ENCODE measurements at places on chromosomes 12 and 14. TPM values are rescaled to one million over a fixed set of nuclear protein-coding genes. Genes with fewer than 3 reads are reported as not detected.

TRIM9 gene
- total RNA-seq: not detected

CMA1 gene
- total RNA-seq: not detected

ACOT6 gene
- total RNA-seq: 0.43 TPM

TRHDE gene
- not detected for total RNA-seq

TMPRSS12 gene
- not detected for total RNA-seq

KLRC2 gene
- total RNA-seq: not detected

PLEK2 gene
- 50.1 TPM for total RNA-seq

TBC1D30 gene
- 4.0 TPM for total RNA-seq

AICDA gene
- total RNA-seq: 0.48 TPM

EIF2S3B gene
- 0.72 TPM for total RNA-seq

Measured in tracheal epithelial cell (primary cell).